ENCODE measurements at places on chromosomes 3 and 15.

DNA sequence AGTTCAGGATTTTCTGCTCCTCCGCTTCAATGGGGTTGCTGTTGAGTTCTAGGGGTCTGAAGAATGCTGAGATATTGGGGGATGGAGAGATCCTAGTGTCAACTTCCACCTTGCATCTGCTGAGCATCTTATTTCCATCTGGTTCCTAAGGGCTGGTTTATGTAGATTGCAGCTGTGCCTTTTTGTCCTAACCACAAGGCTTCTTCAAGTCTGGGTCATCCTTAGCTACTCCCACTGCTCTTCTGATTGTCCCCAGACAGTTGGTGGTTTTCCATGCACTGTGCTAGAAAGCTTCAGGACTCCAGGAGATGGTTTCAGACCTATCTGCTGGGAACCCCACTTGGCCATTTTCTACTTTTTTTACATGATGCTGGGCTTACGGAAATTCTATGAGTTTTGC is 125.0 kb downstream of the IL20RB start:
- no peak for DNase-seq

DNA sequence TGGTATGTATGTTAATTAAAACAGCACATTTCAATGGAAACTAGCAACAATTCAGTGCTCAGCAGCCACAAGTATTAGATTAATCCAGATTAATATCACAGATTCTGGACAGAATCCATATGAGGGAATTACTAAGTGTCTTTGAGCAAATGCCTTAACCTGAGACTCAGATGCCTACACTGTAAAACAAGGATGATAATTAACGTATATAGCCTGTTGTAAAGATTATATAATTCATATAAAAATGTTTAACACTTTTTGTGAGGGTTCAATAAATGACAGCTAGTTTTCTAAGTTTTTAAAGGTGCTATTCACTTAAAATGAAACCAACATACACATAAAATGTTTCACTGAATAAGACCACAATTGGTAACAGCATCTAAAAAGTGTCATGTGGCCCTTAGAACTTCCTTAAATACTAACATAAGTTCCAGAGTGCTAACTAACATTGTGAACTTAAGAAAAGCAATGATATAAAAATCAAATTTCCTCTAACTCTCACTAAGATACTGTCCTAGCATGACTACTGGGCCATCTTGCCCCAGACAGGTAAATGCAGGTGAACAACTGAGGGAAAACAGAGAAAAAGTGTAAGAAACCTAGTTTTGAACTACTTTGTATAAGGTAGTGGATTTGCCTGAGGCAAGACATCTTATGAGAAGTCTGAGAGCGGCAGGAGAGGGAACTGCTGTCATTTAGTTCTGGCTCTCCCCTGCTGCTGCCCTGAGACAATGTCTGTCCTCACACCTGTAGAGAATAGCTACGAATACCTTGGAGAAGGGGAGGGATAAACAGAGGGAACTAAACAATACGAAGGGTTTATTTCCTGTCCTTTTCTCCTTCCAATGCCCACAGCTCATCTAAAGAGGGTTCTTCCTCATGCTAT is 151.3 kb downstream of the ADAM10 start:
- DNase-seq: no peak

GRCh38 chr3:157695103-157695502 is 191.9 kb upstream of the VEPH1 start:
- DNase-seq: no peak

DNA sequence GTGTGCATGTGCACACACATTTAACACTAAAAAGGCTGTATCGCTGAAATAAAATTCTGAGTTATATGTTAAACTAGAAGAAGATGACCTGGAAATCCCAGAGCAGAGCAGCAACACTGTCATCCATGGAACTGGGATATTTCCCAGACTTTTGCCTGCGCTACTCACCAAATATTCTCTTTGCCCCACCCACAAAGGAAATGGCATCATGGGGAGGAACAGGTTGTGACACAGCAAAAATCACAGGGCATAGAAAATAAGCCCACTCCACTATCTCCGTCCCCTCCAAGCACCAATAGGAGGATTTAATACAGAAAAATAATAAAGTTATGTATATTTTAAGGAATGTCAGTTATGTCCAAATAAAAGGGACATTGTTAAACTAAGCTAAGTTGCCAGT is 71.7 kb downstream of the COL8A1 start:
- DNase-seq: no peak

Data from CD4-positive, alpha-beta T cell treated with Interleukin-10 for 1 hour (primary cell).